Stimulated activated CD4-positive, alpha-beta T cell treated with anti-CD3 and anti-CD28 coated beads, Interleukin-15, amount 100 ng/mL, for 1 hour (primary cell): ENCODE measurements at places on chromosomes 3 and 15.

GRCh38 chr3:159273608-159274007, 471.8 kb downstream of the MFSD1 start:
- no peak for DNase-seq

DNA sequence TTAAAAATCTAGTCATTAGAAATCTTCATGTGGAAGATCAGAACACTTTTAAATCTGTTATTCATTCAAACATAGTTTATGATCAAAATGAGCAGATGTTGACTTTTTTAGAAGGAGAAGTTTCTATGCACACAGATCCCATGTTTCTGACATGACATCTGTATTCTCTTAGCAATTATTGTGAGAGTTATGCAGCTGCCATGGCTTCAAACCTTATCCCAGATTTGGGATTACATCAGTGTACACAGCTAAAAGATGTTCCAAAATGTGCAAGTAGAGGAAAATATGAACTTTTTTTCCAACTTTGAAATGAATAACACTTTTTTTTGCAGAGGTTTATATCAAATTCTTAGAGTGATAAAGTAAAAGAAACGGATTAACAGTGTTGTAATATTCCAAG, 1166.9 kb downstream of the ZPLD1 start:
- DNase-seq = no peak

- no peak for DNase-seq
These were observed 402.2 kb downstream of the TBC1D5 start for GRCh38 chr3:17340261-17340660.

DNA sequence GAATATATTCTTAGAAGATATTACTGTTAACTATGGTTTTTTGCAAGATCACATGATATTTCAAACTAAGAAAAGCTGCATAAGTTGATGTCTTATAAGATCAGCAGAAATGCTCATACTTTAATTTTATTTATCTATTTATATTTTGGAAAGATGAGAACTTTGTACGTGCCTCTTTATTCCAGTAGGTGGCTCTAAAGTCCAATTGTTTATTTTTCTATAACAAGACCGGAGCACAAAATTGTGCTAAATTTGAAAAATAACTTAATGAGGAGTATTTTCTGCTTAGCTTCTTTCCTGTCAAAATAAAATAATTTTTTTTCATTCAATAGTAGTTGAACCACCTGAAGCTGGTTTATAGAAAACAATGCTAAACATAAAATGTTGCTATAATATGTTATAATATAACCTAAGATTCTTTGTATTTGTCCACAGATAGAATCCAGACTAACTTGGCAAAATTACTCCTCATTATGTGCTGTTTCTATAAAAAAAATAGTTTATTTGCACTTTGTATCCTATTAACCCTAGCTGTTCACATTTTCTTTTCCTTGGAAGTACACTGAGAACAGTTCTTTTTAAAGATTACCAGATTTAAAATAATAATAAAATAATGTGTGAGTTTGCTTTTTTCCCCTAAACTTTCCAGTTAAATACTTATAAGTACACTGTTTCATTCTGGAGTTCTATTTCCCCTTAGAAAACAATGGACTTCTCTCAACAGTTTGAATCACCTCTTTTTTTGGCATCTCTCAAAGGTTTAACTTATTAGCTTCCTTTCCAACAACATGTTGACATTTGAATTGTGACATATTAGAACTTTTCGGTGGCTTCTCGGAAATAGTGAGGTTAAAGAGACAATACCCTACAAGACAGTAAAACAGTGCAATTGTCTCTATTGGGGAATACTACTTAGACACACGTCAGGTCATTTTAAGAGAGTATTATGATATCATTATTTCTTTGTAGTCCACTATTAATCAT, 530.0 kb downstream of the MECOM start:
- no peak for DNase-seq

GRCh38 chr3:191721990-191722389, 261.0 kb downstream of the PYDC2 start:
- DNase-seq = no peak

DNA sequence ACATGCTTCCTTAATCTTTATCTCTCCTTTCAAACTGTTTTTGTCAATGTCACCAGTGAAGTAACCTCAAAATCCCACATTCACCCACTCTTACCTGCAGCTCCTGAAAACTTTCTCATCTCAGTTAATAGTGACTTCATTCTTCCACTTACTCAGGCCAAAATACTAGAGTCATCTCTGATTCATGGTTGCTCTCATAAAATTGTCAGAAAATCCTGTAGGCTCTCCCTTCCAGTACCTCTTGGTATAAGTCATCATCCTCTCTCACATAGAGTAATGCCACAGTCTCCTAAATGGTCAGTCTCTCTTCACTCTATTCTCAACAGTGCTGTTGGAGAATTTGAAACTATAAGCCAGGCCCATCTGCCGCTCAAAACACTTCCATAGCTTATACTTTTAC, 34.9 kb upstream of the POU1F1 start:
- no peak for DNase-seq

DNA sequence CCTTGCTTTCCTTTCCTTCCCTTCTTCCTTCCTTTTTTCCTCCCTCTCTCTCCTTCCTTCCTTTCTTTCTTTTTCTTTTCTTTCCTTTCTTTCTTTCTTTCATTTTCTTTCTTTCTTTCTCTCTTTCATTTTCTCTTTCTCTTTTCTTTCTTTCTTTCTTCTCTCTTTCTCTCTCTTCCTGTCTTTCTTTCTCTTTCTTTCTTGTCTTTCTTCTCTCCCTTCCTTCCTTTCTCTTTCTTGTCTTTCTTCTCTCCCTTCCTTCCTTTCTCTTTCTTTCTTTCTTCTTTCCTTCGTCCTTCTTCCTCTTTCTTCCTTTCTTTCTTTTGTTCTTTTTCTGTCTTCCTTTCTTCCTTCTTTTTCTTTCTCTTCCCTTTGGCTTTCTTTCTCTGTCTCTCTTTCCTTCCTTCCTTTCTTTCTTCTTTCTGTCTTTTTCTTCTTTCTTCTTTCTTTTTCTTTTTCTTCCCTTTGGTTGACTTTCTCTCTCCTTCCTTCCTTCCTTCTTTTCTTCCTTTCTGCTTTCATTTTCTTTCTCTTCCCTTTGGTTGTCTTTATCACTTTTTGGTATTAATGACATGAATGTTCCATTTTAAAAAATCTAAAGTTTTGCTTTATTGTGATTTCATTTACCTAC, 496.4 kb upstream of the CBLB start:
- DNase-seq = no peak

GRCh38 chr3:146948186-146948585, 343.0 kb upstream of the PLSCR5 start:
- DNase-seq = no peak

DNA sequence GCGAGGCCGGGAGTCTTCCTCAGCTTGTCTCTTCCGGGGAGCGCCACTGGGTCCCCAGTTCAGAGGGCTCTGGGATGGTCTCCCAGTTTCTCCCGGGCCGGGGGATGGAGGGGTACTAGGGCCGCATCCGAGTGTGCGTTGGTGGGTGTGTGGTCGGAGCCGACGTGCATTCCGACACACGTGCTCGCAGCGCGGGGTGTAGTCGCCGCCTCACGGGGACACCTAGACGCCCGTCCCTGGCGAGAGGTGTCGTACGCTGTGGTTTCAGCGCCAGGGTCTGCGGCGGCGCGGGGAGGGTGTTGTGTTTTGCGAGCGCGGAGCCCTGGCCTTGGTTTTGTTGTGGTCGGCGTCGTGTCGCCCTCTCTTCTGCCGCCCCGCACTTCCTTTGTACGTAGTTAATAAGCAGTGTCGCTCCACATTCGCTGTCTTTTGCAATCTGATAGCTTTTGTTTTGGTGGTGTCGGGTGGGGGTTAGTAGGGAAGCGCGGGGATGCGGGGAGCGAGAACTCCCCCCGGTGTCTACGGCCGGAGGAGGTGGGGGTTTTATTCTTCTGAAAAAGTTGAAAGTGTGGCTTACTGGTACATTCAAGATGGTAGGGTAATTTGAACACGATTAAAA, 2.2 kb downstream of the IGF1R start:
- DNase-seq = peak; percentile 11

- DNase-seq = no peak
These were observed 52.1 kb upstream of the MYRIP start for GRCh38 chr3:39757307-39757706.

GRCh38 chr3:158506456-158506855, 64.5 kb upstream of the MLF1 start:
- no peak for DNase-seq

GRCh38 chr15:67824976-67825880, at the start of gene SKOR1:
TSS of gene SKOR1 (plus strand) at chr15:67825509. CDS start at chr15:67825603, 94 bp downstream.
- DNase-seq = no peak

DNA sequence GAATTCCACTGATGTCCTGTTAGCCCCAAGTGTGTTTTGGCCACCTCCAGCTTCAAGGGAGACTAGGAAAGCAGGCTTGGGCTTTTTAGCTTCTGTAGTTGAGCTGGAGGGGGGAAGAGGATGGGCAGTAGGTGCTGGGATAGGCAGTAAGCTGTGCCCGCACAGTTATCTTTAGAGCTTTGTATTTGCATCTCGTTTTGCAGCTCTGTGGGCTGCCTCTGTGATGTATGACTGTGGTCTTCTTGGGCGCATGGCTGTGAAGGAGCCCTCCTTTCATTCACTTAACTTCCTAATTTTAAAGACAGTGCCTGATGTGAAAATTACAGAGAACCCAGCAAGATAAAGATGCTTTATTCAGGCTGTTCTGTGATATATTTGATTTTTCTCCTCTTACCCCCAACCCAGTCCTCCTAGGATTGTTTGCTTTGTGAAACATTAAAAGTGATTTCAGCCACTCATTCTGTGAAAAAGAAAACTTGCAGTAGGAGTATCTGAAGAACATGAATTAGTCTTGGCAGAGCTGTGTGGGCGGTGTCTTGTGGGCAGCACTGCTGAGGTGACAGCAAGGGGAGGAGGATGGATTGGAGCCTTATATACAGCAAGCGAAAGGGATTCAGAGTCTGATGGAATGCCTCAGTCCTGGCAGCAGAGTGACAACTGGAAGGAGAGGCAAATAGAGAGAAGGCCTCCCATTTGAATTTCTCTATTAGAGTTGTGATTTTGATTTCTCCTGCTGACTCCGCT, 74.3 kb downstream of the LARS2 start:
- DNase-seq = peak; percentile 10

DNA sequence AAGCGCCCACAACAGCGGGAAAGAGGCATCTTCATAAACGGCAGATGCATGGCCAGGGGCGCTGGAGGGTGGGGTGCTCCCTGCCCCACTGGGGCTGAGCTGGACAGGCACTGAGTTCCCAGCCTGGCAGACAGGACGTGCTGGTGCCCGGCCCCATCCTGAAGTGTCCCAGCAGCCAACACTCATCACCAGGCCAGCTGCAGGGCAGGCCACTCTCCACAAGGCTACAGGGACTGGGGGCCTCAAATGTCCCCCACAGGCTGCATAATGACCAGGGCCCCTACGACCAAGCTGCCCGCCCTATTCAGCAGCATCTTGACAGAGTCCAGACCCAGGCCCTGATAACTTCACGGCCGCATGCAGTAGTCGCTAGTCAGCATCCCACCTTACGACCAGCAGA, 124.1 kb upstream of the IQSEC1 start:
- no peak for DNase-seq

- no peak for DNase-seq
These were observed 95.9 kb upstream of the AKAP13 start for GRCh38 chr15:85284497-85284896.

DNA sequence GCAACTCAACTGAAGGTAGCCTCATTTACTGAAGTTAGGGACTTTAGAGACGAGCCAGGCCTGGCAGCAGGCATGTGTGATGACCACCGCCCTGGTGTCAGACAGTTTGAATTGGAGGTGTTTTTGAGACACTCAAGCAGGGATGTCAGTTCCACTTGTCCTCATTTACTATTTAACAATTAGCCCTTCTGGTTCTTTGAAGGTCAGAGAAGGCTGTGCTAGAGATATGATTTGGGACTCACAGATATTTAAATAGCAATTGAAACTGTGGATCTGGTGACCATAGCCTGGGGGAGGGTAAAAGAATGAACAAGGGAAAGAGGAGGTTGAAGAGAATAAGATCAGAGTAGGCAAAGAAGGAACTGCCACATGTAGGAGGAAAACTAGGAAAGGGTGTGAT, 74.6 kb downstream of the REC114 start:
- no peak for DNase-seq

- peak; percentile 7 for DNase-seq
These were observed 70.3 kb upstream of the PPP2R3A start for GRCh38 chr3:135895106-135895733.

- DNase-seq = no peak
These were observed 15.2 kb upstream of the PTPN9 start for GRCh38 chr15:75594276-75594675.

GRCh38 chr3:134978658-134979057, 183.6 kb downstream of the EPHB1 start:
- DNase-seq = no peak

- no peak for DNase-seq
These were observed 729 bp upstream of the ZBTB11 start for GRCh38 chr3:101677436-101678286.

GRCh38 chr15:79185199-79185598, 94.6 kb upstream of the RASGRF1 start:
- DNase-seq = no peak

GRCh38 chr3:81554801-81555200, 206.6 kb downstream of the GBE1 start:
- no peak for DNase-seq

- DNase-seq = no peak
These were observed 119.4 kb downstream of the DLG1 start for GRCh38 chr3:197178998-197179397.

GRCh38 chr15:72503147-72503546, 29.0 kb downstream of the ARIH1 start:
- no peak for DNase-seq

- no peak for DNase-seq
These were observed 236.8 kb downstream of the TLE3 start for GRCh38 chr15:69860921-69861320.

DNA sequence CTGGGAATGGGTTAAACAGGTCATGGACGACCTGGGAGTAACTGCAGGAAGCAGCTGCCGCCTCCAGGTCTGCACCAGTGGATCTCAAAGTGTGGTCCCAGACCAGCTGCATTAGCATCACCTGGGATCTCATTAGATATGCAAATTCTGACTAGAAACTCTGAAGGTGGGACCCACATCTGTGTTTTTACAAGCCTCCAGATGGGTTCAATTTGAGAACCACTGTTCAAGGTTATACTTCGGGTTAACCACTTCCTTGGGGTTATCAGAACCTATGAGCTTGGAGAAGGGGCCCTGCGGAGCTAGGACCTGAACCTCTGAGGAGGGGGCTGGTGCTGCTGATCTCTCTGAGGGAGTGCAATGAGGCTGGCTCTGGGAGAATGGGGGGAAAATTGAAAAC, 324.8 kb upstream of the CTDSPL start:
- no peak for DNase-seq

DNA sequence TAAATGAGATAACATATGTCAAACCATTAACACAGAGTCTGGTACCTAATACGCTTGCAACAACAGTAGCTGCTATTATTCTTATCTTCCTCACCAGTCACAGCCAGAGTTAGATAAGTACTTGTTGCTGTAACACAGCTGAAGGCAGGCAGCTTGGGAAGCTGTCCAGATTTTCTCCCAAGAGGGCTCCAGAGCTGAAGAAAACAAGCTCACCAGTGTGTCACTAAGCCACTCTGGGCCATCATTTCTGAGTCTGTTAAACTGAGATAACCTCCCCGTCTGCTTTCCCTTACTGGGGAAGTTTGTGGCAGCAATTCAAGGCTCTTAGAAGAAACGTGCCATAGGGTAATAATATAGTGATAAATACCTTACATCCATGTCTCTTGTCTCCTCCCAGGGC, 226.3 kb downstream of the TAFA4 start:
- DNase-seq = no peak
